ENCODE measurements at places on chromosomes 3 and 15. TPM values are rescaled to one million over a fixed set of nuclear protein-coding genes. Genes with fewer than 3 reads are reported as not detected.
A peak's percentile ranks its signal among the peaks of the same experiment; 100 is the strongest.

DNA sequence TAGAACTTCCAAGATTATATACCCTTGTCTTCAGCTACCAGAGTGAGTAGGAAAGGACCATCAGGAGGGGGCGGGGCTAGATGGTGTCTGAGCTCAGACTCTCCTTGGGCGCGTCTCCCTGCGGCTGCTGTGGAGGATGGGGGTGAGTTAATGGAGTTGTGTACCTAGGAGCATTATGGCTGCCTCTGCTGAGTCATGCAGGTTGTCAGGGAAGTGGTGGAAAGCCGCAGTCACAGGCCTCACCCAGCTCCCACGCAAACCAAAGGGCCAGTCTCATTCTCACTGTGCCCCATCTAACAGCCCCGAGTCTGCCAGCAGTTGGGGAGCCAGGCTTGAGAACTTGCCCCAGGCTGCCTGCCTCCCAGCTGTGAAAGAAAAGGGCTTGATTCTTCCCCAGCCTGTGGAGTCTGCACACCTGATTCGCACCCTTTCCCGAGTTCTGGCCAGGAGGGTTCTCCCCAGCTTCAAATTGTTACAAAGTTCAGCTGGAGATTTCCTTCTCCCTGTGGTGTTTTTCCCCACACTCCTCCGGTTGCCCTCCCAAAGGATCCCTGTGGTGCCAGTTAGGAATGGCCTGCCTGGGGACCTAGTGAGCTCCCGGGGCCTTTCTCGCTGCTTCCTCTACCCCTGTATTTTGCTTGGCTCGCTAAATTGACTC lies 143.3 kb downstream of the HCN4 start:
- DNase-seq = no peak

C2CD4A gene
- not detected for total RNA-seq

DNA sequence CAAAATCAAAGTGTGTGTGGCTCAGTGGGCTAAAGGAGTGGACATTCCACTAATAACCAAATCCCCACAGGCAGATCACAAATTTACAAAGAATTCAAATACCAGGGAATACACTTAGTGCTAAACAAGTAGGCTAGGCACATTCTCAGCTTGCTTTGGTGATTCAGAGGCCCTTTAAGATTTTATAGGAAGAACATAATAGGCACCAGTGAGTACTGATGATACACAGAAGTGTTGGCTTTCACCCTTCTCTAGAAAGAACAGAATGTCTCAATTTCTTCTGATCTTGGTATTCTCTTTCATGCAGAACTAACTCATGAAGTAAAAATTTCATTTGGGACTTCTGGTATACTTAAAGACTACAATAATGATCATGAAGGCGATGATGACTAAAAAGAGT lies 55.0 kb downstream of the POLR2M start:
- no peak for DNase-seq

GRCh38 chr3:130462089-130462488 lies 54.9 kb upstream of the COL6A6 start:
- DNase-seq = no peak

- no peak for DNase-seq
Measured at GRCh38 chr3:171841620-171842000, 1.5 kb upstream of the TMEM212 start.

- no peak for DNase-seq
Measured at GRCh38 chr3:42023380-42023779, 61.5 kb upstream of the ULK4 start.

EPHA6 gene
- total RNA-seq = 35.4 TPM

GRCh38 chr3:47731061-47731460 lies 50.6 kb downstream of the SMARCC1 start:
- no peak for DNase-seq

HOMER2 gene
- total RNA-seq = 38.0 TPM

- no peak for DNase-seq
Measured at GRCh38 chr15:86445579-86446252, 366.0 kb downstream of the AGBL1 start.

- DNase-seq = no peak
Measured at GRCh38 chr3:10338591-10339353, 17.9 kb upstream of the SEC13 start.

- DNase-seq = no peak
Measured at GRCh38 chr15:76503804-76504203, 167.2 kb downstream of the ISL2 start.

SLC28A1 gene
- 0.41 TPM for total RNA-seq

DNA sequence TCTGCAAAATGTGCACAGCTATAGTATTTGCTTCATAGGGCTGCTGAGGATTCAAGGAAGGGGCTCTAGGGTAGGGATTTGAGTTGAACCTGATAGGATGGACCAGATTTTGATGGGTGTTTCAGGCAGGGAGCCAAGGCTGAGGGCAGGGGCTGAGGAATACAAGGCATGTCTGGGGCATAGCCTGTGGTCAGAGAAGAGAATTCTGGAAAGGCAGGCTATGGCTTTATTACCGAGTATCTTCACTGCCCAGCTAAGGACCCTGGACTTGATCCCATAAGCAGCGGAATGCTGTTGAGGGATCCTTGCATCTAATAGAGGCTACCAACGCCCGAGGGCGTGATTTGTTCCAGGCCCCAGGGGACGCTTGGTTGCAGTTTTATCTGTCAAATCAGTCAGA lies 193.0 kb upstream of the TLE3 start:
- DNase-seq = no peak

BFSP2 gene
- not detected for total RNA-seq

GRCh38 chr3:171840445-171840810 lies 2.7 kb upstream of the TMEM212 start:
- DNase-seq = no peak

GRCh38 chr3:52495777-52496602 lies 852 bp downstream of the STAB1 start:
- no peak for DNase-seq

DNA sequence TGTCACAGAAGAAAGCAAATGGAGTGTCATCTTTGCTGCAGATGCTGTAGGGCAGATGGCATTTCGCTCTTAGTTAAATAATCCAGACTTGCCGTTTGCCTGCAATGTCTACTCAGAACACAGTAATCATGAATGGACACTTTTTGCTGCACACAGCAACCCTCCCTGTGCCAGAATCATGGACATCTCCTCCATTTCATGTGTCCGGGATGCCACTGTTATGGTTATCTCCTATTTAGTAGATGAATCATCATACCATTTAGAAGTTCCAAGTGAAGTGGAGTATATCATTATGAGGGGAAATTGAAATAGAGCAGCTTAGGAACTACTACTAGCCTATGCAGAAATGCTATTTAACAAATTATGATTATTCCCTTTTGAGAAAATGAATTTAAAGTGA lies 118.5 kb downstream of the DUT start:
- peak; percentile 15 for DNase-seq
